ENCODE measurements at places on chromosomes 5 and 9.
A peak's percentile ranks its signal among the peaks of the same experiment; 100 is the strongest.

DNA sequence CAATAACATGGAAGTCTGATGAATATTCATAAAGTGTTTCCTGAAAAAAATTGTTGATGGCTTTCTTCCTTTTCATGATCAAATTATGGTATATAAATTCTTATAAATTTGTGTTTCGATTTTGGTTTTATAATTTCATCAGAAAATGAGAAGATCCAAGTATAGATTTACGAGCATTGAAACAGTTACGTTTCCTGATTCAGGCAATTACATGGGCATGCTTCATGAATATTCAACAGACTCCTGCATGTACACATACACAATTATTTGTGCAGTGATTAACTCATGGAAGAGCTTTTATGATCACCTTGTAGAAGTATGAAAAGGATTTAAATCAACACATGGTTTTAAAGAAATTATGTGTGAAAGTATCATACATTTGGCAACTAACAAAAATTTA is 136.7 kb downstream of the MPDZ start:
- peak; percentile 45 for DNase-seq

- no peak for DNase-seq
Measured at GRCh38 chr5:18965893-18966292, 1022.1 kb downstream of the CDH18 start.

DNA sequence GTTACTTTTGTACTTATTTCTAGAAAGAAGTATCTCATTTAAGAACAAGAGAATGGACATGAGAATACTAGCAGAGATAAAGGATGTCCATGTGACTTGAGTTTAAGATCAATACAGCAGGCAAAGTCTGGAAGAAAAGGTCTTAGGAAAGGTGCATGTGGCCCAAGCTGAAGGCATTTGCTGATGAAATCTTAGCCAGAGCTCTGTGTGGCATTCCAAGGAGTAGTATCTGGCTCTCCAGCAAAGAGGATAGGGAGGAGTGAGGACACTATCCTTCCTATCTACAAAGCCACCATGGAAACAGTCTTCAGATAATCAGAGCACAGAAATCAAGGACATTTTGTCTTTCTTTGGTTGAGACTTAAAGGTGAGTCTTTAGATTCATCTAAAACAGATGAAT is 244.1 kb upstream of the RGMB start:
- no peak for DNase-seq

GRCh38 chr9:110546411-110546871 is 33.1 kb downstream of the SVEP1 start:
- DNase-seq, result no peak

GRCh38 chr9:102995033-102995432 is at the start of gene CYLC2:
TSS of gene CYLC2 (plus strand) at chr9:102995333. CDS start at chr9:102995381, 48 bp downstream.
- DNase-seq, result no peak

Data from NCI-H69 (cell line).